Stimulated activated CD4-positive, alpha-beta T cell treated with anti-CD3 and anti-CD28 coated beads, Interleukin-2, amount 100 ng/mL, for 4 hours (primary cell): ENCODE measurements at places on chromosomes 4 and X.
A peak's percentile ranks its signal among the peaks of the same experiment; 100 is the strongest.

GRCh38 chr4:140861359-140862176 is 105.4 kb upstream of the TBC1D9 start:
- peak; percentile 21 for DNase-seq

DNA sequence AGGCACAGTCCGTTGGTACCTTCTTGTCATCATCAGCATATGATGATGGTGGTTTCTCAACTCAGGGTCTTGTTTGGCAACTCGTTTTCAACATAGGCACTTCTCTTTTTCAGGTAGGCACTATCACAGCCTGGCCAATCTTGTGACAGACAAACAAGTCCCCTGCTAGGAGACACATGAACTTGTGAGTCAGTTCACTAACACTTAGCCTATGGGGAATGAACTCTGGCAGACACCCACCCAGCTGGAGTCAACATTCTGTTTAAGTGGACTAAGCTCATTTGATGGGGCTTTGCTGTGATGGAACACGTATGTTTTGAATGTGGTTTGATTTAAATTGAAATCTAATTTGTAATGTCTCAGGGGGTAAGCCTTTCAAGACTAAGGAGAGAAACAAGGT is 100.7 kb upstream of the MAMLD1 start:
- no peak for DNase-seq

DNA sequence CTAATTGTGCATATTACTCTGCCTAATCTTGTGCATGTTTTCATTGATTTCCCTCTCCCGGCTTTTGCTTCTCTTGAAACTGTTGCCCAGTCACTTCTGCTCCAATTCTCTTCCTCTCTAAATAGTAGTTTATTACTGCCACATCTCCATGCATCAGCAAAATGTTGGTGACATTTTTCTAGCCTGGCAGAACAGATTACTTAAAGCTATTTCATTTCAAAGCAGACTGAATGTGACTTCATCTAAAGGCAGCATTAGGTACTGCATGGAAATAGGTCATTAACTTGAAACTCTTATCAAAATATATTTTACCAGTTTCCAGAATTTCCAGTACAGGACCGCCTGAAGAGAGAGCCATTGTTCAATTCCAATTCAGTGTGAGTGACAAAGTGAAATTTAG is 52.4 kb downstream of the HPGDS start:
- DNase-seq = no peak

DNA sequence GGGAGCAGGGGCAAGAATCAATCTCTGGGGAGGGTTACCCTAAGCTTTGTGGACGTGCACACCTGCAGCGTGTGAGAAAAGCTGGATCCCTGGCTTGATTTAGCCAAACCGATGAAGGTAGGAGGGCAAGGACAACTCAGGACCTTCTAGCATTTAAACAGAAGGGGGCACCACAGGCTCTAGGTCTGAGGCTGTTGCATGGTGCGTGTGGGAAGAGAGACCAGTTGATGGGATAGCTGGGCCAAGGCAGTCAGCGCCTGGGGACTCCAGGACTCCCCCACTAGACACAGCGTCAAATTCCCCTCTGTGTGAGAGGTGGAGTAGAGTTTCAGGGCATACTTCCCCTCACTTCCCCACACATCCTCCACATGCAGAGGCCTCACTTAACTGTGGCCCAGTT is 4.3 kb downstream of the GABRQ start:
- DNase-seq = no peak

- no peak for DNase-seq
Observed at GRCh38 chr4:173717581-173717980, 187.6 kb upstream of the HAND2 start.

DNA sequence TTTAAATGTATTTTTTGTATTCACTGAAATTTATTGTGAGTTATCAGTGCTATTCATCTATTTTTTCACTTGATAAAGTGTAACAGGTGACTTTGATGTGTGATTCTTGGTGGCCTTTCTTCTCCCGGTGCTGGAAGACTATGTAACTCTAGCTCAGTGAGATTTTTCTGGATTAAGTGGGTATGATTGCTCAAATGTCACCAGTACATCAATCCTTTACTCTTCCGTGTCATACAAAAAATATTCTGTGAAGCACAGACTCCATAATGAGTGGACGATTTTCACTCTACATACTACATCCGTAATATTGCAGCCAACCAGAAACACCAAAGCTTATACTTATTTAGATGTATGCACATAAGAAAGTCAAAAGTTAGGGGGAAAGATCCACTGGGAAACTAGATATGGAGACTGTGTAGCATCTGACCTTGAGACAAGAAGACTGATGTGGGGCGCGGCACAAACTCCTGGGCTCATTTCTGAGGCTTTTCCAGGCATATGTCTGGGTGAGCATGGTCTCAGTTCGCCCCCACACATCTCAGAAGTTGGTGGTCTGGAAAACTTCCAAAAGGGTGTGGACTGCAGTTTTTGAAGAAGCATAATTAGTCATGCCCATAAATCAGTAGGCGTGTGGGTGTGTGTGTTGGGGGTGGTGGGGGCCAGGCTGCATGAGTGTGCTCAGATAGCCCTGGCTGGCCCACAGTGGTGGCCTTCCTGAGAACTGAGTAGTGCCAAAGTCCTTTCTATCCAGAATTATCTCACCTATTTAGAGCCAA is 53.9 kb upstream of the TENM3 start:
- no peak for DNase-seq

DNA sequence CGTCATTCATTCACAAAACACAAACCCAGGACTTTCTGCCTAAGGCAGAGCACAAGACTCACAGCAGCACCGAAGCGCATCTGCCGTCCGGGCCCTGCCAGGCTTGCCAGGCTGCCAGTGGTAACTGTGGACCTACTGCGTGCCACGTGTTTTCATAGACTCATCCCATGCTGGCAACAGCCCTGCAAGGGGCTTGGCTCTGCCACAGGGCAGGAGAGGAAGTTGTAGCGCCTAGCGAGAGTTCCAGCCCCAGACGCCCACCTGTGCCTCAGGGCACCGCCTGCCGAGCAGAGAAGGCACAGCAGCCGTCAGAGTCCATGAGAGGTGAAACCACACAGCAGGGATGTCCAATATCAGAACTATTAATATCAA is 18.9 kb upstream of the MRFAP1 start:
- DNase-seq = no peak

GRCh38 chrX:67784712-67785111 is 240.9 kb downstream of the AR start:
- DNase-seq = no peak

DNA sequence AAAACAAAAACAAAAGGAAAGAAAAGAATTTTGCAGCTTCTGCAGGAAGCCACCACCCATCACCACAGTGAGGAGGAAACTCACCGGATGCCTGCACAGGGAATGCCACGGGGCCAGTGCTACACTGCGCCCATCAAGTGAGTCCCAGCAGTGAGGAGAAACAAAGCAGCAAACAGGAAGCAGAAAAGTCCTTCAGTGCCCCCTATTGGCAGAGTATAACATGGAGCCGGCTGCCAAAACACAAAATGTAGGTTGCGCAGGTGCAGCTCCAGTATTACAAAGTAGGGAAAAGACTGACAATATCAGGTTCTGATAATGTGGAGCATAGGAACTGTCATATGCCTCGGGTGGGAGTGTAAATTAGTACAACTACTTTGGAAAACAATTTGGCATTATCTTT is 23.3 kb upstream of the SCML2 start:
- peak; percentile 5 for DNase-seq

DNA sequence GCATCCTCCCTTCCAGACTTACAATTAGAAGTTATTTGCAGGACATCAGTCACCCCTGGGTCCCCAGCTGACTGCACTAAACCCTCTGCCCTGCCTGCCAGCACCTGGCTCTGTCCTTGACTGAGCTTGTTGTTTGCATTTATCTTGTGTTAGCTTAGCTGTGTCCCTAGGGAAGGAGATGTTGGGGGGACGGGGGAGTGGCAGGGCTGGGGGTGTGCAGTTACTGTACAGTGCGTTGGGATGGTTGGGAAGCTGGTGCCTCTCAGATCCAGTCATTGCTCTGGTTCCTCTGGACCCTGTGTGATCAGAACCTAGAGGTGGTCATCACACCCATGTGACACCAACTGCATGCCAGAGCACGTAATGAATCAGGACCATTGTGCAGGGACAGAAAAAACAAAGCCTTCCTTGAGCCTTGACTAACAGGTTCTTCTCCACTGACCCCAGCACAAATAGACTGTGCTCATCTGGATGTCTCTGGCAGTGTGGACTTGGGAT is 32.7 kb upstream of the PROM1 start:
- DNase-seq = no peak
